T-helper 1 cell (primary cell): ENCODE measurements at places on chromosomes 3 and 15.

GRCh38 chr3:178841011-178841410 lies 230.6 kb downstream of the ZMAT3 start:
- DNase-seq: no peak

DNA sequence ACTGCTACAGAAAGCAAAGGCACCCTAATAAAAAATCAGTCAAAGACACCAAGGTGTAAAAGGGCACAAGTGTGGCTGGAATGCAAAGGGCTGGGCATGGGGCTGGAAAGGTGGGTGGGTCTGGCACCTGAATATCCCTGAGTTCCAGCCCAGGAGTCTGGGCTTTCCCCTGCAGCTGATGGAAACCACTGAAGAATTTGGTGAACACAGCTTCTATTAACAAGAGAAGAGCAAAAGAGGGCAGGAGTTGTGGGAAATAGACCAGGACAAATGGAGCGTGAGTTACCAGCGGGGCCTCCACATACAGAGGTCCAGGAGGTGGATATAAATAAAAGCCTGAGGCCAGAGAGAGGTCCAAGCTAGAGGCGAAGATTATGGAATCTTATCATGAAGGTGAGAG lies 45.1 kb upstream of the TPM1 start:
- no peak for DNase-seq

GRCh38 chr3:38387862-38388261 lies 41.3 kb downstream of the XYLB start:
- DNase-seq: no peak

DNA sequence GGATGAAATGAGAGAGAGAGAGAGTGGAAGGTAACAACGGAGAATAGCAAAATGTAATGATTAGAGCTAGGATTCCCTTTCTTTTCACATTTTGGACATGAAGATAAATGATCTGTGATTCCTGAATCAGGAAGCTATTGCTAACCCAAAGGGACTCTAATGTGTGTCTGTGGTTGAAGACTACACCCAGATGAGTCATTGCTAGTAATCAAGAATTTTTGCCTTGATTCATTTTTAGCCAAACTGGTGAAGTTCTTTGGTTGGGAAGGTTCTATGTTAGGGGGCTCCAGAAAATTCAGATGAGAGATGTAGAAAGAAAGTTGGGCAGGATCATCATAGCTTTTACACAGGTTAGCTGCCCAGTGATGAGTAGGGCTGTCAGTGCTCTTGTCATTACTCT lies 116.4 kb downstream of the DUT start:
- DNase-seq: no peak

GRCh38 chr15:47394286-47394809 lies 323.0 kb upstream of the SEMA6D start:
- no peak for DNase-seq

GRCh38 chr3:159624616-159625015 lies 364.0 kb upstream of the IL12A start:
- DNase-seq: no peak

DNA sequence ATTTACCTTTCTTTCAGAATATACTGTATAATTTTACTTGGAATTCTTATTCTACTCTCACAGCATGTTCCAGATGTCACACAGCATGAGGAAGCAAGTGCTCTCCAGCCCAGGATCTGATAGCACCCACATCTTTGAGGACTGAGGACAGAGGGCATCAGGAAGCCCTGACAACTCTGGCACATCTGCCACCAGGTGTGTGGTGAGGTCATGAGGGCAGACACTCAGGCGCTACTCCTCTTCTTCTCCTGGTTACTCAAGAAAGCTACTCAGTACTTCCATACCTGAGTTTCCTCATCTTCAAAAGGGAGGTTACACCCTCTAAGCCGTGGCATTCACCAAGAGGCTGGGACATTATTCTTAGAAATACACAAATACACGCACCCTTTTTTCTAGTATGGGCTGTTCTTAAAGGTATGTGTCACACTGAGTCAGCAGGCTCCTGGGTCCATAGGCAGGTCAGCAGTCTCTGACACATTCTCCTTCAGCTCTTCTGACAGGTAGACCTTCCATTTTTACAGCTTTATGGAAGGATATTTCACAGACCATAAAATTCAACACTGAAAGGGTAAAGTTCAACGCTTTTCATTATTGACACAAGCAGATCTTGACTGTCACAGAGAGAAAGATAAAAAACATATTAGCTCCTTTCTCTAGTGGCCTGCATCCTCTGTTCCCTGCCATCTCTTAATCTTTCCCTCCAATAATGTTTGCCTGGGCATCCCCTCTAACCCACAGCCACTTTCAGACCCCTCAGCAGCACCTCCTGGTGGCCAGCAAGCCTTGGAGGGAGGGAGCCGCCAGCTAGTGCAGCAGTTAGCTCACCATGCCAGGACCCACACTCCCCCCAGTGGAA lies 103.2 kb upstream of the TJP1 start:
- DNase-seq: no peak

DNA sequence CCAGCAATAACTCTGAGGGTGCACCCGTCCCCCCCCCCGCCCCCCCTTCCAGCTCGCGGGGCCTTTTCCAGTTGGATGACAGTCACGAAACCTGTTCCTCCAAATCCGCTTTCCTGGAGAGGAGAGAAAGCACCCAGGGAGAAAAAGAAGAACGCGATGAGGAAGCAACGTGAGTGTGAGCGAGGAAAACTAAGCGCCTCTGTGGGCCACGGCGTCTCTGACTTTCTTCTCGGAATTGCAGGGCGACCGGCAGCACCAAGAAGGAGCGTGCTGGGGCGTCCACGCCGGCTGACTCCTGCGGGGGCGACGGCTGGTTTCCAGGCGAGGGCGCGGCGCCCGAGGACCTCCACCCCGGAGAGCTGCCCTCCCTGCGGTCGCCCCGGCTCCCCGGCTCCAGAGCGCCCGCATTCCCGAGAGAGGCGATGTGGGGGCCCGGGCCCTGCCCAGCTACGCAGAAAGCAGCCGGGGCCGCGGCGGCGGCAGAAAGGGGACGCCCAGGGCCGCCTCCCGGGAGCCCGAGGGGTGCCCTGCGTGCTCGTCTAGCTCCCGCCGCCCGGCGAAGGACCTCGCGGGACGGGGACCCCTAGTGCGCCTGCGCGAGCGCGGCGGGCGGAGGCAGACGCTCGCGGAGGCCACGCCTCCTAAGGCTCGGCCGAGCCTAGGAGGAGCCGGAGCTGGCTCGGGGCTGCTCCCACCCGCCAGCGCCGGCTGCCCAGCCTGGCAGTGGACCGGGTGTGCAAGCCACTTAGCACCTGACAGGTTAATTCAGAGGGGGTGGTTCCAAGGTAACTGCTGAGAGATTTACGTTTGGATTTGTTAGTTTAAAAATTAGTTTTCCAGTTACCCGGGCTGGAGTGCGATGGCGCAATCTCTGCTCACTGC lies 15.3 kb upstream of the ADIPOQ start:
- DNase-seq: peak; percentile 91

DNA sequence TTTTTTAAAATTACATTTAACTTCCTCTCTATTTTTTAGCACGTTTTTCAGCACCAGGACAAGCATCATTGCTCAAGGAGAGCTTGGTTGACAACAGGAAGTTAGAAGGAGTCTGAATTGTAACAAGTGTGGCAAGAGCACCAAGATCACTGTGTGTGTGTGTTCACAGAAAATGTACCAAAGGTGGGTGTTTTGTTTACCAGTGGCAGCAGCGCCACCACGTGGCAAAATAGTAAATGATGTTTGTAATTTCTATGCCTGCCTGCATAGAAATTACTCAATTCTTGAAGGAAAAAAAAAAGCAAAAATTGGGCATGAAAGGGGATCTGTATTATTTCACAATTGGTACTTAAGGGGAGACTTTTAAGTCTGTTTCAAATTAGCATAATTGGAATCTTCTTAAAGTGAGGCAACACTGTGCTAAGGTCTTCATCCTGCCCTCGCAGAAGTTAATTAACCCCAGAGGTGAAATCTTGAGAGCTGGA lies 7.4 kb upstream of the U2SURP start:
- peak; percentile 38 for DNase-seq

GRCh38 chr3:180319461-180319860 lies 282.5 kb upstream of the TTC14 start:
- DNase-seq: no peak

GRCh38 chr15:99978426-99978825 lies 245.2 kb upstream of the LYSMD4 start:
- DNase-seq: no peak

GRCh38 chr15:80160570-80161156 lies 7.9 kb downstream of the FAH start:
- DNase-seq: peak; percentile 90

GRCh38 chr15:77803487-77803886 lies 170.8 kb upstream of the LINGO1 start:
- no peak for DNase-seq

GRCh38 chr3:185555101-185555501 lies 2.7 kb upstream of the LIPH start:
- no peak for DNase-seq

- no peak for DNase-seq
Measured at GRCh38 chr15:83694015-83694414, 40.1 kb downstream of the ADAMTSL3 start.

DNA sequence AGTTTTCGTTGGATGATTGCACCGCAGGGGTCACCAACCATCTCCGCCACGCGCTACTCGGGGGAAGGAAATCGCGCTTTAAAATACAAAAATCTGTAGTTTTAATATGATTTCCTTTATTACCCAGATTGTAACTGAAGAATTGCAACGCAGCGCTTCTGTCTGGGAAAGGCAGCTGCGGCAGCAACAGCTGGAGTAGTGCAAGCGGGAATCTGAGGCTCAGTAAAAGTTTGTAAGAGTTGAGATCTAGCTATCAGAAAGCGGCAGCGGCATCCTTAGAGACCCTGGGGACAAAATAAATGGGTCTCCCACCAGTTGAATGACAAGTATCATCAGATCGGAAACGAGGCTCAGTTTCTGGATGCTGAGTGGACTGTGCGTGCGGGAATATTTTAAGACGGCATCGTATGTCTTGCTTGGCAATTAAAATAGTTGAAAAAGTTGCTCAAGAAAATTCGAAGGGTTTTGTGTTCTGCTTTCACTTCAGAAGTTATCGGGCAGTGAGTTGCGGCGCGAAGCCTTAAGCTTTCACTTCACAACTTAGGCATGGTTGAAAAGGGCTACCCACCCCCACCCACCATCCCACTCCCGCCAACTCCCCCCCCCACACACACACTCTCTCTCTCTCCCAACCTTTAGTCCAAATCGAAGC lies 2.7 kb downstream of the MECOM start:
- peak; percentile 21 for DNase-seq

- no peak for DNase-seq
Measured at GRCh38 chr3:1330107-1330506, 237.3 kb downstream of the CNTN6 start.

DNA sequence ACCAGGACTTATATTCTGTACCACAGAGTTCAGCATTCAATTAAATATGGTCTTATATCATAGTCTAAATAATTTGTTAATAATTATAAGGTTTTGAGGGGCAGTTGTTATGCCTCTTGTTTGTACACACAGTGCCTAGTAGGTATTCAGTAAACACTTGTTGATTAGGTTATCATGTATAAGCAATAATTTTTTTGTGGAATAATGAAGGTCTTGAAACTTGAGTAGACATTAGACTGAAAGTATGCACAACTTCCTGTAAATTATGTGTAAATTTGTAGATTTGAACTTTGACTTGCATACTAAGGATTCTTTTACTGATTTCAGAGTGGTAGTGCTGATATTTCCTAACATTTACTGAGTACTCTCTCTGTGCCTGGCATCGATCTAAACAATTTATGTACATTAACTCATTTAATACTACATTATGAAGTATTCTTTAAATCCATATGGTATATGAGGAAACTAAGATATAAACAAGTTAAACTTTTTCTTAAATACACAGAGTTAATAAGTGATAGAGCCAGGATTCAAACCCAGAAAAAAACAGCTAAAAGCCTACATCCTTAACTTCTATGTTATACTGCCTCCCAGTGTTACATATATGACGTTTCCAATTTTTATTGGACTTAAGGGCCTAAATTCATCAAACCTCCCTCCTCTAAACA lies 65.1 kb downstream of the GLCE start:
- DNase-seq: no peak

GRCh38 chr3:122260206-122260605 lies 64.8 kb upstream of the CSTA start:
- DNase-seq: no peak

DNA sequence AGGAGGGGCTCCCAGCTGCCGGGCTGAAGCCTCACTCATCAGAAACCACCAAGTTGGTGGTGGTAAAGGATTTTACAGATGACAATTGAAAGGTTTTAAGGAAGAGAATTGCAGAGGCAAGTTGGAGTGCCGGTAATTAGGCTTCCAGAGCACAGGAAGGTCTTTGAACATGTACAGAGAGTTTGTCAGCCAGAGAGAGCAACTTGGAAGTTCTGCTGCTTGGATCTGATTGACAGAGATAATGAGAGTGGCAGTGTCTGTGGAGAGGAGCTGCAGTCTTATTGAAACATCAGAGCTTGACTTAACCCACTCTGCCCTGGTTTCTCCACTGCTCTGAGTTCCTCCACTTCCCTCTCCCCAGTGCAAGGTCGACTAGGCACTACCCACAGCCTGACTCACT lies 448.6 kb downstream of the EPHB1 start:
- no peak for DNase-seq

GRCh38 chr3:50592568-50592967 lies 19.0 kb downstream of the CISH start:
- DNase-seq: no peak

- peak; percentile 18 for DNase-seq
Measured at GRCh38 chr3:194205675-194206133, 69.8 kb downstream of the HES1 start.

- no peak for DNase-seq
Measured at GRCh38 chr3:100928638-100929428, 64.4 kb downstream of the ABI3BP start.

DNA sequence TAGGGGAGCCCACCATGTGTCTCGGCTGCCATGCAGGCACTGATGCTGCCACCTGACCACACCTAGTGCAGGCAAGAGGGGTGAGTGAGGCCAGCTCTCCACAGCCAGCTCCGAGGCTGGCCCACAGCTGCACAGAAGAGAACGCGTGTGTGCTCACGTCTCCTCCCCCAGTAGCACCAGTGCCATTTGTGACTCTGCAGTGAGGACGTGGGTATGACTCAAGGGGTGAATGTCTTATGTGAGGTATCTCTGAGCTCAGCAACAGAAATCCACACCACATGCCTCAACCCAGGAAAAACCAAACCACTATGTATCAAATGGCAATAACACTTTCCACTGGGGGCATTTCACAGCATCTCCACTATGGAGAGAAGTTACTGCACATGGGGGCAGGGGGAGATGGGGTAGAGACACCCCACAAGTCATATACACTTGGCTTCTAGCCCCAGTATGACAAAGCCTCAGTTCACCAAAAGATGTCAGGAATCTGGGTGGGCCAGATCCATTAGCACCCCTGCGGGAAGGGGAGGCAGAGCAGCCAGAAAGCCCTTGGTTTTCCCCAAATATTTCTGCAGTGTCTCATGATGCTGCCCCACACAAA lies 87.6 kb downstream of the LRIG1 start:
- DNase-seq: no peak
